GM23338 (cell line): ENCODE measurements at places on chromosomes 5 and 9.

GRCh38 chr5:179840766-179841165, 17.9 kb downstream of the MRNIP start:
- no peak for DNase-seq

DNA sequence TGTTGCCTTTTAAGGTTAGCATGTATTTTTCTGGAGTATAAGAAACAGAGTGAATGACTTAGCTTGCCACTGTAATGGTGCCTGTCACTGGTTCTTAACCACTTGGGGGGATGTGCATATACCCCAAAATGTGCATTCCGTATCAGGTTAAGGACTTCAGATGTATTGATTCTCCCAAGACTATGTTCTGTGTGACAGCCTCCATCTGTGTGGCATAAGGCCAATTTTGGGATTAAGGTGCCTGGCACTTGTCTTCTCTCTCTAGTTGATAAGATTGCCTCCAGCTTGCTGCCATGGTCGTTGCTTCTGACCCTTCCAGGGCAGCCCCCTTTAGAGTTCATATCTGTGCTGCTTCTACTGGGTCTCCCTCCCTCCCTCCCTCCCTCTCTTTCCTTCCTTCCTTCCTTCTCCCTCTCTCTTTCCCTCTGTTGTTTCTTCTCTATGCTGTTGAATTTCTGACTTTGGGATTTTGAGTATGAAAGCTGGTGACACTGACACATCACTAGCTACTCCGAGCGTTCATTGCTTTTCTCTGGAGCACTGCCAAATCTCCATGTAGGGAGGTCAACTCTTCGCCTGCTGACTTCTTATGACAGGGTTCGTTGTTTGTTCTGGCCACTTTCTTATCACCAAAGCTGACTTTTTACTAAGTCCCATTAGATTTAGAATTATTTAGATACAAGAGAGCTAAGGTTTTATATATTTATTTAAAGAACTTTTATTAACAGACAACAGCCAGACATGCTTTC, 31.0 kb downstream of the TNFAIP8 start:
- DNase-seq: no peak

DNA sequence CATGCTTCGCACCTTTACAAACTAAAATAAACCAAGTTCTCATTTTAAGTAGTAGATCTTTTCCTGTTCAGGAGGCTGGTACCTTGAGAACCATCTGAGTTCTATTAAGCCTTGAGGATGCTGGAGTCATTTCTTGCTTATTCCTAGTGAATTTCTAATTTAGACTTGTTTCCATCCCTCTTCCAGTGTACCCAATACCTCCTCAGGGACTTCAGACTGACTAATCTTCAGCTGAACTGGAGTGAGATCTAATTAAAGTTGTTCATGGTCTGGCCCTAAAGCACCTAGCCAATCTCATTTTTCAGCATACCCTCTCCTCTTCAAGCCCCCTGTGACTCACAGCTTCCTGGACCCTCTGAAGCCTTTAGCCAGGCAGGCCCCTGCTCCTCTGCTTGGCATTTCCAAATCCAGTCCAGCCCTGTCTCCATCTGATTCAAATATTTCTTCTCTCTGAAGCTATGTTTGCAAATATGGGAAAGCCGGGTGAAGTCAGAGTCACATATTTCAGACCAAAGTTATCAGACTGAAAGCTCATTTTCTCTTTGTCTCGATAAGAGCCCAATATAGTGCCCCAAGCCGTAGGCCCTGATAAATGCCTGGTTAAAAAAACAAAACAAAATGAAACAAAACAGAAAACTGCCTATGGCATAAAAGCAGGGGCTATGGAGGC, 19.4 kb upstream of the TNFSF15 start:
- DNase-seq: no peak

GRCh38 chr9:36820392-36820861, 213.6 kb downstream of the PAX5 start:
- DNase-seq: no peak

DNA sequence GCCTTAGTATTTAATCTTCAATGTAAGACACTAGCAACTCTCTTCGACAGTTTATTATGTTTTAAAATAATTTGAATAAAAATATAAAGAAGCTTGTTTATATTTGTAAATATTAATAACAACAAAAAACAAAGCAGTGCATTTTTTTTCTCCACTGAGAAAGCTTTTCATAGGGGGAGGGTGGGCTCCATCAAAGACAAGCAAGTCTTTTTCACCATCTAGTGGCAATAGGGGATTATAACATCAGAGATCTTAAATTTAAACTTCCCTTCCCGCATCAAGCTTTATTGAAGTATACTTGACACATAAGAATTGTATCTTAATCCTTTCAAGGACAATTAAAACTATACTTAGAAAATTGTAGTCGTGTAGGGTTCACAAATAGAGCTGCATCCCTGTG, 9.3 kb upstream of the OR13F1 start:
- peak; percentile 65 for DNase-seq

DNA sequence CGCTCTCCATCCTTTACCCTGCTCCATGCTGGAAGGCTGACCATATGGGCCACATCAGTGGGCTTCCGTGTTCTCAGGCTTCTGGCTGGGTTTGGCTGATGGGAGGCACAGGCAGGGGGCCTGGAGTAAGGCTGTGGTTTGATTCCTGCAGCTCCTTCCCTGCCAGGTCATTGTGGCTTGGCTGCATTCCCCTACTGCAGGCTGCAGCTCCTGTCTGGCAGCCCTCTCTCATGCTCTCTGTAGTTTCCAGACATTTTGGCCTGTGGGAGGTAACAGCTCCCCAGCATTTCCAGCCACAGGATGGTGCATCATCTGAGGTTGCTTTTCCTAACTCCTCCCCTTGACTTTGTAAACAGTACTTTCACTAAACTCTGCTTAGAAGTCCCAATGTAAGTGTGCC, 102.0 kb upstream of the PTPN3 start:
- peak; percentile 7 for DNase-seq

DNA sequence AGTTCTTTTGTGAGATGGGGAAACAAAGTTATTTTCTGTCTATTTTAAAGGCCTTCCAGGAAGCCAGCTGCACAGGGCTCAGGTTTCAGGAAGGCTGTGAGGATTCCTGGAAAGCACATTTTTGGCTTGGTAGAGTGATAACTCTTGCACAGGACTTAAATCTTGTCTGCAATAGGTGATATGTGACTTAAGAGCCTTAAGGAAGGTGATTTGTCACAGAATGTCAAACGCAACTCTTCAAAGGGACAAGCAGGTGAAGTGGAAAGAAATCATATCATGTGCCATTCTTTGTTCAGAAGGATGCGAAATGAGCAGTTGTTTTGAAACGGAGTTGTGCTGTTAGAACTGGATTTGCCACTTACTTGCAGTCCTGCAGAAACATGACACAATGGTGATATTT, 459.3 kb downstream of the MAT2B start:
- DNase-seq: peak; percentile 9

- no peak for DNase-seq
Measured at GRCh38 chr5:65928322-65928752, 2.0 kb downstream of the ERBIN start.

- no peak for DNase-seq
Measured at GRCh38 chr5:4977416-4978110, 162.6 kb upstream of the ADAMTS16 start.

- peak; percentile 70 for DNase-seq
Measured at GRCh38 chr5:147559749-147560148, 49.9 kb upstream of the DPYSL3 start.

DNA sequence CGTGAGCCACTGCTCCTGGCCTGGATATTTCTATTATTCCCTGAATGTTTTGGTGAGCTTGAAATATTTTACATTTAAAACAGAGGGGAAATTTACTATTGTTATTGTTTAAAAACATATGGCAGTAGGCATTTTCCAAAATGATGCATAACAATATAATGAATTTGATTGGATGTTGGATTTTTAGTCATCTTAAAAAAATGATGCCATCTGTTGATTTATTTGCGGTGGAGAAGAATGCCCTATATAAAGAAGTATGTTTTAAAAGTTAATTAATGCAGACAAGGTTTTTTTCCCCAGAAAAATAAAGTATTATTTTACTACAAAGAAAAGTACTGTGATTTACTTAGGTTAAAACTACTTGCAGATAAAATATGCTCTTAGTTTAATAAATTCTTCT, 33.4 kb upstream of the ARRDC3 start:
- no peak for DNase-seq

DNA sequence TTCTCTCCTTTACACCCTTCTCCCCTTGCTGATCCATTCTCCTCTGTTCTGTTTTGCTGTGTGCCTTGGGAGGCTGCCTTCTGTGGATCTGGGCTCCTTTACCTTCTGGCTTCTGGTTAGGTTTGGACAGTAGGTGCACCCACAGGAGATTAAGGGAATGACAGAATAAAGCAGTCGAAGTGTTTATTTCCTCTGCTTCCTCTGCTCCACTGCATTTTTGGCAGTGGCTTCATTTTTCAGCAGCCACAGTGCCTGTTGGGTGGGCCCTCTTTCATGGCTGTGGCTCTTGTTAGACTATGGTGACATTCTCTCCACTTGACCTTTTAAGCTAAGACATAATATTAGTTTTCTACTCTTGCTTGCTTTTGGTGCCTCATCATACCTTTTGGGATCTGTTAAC, 144.1 kb downstream of the CCDC171 start:
- peak; percentile 16 for DNase-seq

GRCh38 chr5:2913281-2913680, 161.8 kb upstream of the IRX2 start:
- no peak for DNase-seq

- peak; percentile 47 for DNase-seq
Measured at GRCh38 chr5:80204808-80205614, 50.8 kb downstream of the SERINC5 start.

- DNase-seq: no peak
Measured at GRCh38 chr5:91538179-91538578, 155.1 kb upstream of the ARRDC3 start.

DNA sequence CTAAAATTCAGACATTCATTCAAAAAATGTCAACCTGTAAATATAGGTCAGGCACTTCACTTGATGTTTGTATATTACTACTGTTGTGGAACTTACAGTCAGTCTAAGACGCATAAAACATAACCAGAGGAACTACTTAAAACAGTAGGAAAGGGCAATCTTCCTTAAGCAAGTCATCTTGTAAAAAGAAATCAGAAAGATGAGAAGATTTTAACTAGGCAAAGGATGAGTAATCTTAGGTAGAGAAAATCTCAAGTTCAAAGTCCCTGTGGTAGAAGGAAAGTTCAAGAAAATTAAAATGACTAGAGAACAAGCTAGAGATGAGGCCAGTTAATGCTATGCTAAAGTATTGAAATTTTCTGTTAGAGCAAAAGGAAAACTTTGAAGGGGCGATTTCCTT, 152.4 kb downstream of the RAPGEF6 start:
- DNase-seq: no peak

DNA sequence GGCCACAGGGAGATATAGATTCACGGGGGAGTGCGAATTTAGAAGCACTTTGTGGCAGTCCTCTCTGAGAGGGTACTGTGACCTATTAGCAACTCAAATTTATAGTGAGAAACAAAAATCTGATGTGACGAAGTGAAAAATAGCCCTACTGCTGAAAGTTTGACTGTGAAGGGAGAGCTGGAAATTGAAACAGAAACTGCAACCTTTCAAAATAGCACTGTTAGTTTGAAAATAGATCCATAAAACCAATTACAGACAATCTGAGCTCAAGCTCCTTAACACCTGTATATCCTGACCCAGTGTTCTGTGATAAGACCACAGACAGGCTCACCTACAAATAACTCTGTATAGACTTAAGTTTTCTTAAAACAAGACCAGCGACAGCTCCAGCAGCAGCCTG, 420.1 kb downstream of the IRX1 start:
- DNase-seq: no peak

GRCh38 chr5:115295777-115296123, 704 bp downstream of the CCDC112 start:
- DNase-seq: no peak

- DNase-seq: peak; percentile 89
Measured at GRCh38 chr5:87944553-87945285, 323.9 kb downstream of the TMEM161B start.

DNA sequence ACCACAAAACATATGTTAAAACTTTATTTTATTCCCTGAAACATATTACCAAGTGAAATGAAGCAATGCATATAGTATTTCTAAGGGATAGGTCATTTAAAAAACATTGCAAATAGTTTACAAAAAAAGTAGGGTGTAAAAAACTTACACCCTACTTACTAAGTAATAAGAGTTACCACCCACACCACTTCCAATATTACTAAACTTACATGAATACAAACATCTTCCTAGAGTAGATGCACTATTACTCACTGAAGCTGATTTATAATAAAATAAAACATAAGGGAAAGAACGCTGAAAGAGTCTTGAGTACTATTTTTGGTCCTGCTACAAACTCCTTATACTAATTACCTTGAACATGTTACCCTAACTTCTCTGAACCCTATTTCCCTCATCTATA, 289.4 kb downstream of the HINT1 start:
- DNase-seq: no peak

DNA sequence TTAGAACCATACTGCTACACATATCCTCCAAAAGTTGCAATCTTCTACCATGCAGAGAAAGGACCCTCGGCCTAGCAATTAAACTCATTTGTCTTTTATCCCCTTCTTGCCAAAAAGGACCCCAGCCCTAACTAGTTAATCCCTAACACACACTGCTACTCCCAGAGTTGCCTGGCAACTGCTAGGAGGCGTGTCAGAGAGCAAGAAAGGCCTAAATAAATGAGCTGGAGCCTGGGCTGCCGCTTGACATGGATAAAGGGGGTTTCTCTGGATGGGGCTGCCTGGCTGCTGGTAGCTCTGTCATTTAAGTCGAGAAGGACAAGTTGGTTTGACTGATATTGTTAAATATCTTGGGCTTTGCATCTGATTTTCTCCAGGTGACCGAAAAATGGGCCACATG, 194.8 kb downstream of the CRB2 start:
- DNase-seq: peak; percentile 62

DNA sequence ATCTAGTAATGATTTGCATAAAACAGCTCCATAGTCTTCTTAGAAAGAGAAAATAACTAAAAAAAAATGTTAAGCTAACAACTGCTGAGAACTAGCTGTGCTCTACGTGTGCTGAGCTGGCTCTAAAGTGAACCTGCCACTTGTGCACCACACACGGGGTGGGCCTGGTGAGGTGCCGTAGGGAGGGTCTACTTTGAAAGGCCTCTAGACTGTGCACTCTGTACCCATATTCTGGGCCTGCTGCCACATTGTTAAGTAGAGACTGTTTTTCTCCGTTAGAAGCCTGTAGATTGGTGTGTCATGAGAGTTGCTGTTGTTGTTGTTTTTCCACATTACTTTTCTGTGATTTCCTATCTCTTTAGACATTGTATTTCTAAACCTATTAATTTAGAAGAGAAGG, 93.9 kb downstream of the CD180 start:
- no peak for DNase-seq

GRCh38 chr9:92966518-92966800, 19.1 kb downstream of the FGD3 start:
- DNase-seq: no peak

GRCh38 chr9:127555840-127556820, 55.9 kb upstream of the STXBP1 start:
- no peak for DNase-seq

- no peak for DNase-seq
Measured at GRCh38 chr5:33840927-33841547, 50.8 kb downstream of the ADAMTS12 start.

- DNase-seq: no peak
Measured at GRCh38 chr5:66617991-66618768, 22.0 kb downstream of the MAST4 start.
